SJCRH30 (cell line): ENCODE measurements at places on chromosomes 11 and 22.

- no peak for DNase-seq
Measured at GRCh38 chr11:3041699-3042441, 15.4 kb downstream of the CARS1 start.

GRCh38 chr11:35614939-35615569 lies 3.2 kb upstream of the FJX1 start:
- DNase-seq: no peak

DNA sequence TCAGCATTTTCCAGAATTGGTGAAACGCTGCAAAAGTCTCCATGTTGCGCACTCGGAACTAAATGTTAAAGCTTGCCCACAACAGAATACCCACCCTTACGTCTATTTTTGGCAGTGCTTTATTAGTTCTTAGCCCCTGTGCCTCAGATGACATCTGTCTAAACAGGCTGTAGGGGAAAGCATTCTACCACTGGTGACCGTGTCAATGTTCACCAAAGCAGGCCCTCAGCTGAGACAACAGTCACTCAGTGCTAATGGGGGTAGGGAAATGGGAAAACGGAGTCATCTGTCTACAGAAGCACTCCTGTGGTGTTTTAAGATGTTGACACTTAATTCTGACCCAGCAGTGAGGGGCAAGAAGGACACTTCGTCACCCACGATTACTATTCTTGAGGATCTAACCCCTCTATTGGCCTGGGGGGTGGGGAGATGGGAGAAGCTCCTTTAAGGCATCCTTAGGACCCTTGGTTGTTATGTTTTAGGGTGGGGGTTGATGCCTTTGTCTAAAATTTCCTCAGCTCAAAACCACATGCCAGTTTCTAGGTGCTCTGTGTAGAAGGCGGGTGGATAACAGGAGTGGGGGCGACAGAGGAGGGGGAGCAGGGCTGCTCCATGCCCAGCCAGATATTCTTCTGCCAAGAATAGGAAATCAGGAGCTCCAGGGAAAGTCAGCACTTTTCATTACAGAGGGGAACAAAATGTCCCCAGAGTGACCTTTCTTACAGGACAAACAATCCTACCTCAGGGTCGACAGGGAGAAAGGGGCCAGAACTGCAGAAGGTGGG lies 15.6 kb upstream of the MFRP start:
- no peak for DNase-seq

DNA sequence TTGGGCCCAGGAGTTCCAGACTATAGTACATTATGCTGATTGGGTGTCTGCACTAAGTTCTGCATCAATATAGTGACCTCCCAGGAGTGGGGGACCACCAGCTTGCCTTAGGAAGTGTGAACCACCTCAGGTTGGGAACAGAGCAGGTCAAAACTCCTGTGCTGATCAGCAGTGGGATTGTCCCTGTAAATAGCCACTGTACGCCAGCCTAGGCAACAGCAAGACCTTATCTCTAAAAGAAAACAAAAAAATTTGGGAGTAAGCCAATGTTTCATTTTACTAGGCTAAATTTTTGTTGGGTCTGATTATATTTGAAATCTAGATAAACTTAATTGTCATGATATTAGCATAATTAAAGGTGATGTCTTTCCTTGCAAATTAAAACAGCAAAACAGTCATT lies 3.4 kb downstream of the DEPDC5 start:
- no peak for DNase-seq

GRCh38 chr11:112778877-112779266 lies 182.3 kb upstream of the NCAM1 start:
- no peak for DNase-seq

DNA sequence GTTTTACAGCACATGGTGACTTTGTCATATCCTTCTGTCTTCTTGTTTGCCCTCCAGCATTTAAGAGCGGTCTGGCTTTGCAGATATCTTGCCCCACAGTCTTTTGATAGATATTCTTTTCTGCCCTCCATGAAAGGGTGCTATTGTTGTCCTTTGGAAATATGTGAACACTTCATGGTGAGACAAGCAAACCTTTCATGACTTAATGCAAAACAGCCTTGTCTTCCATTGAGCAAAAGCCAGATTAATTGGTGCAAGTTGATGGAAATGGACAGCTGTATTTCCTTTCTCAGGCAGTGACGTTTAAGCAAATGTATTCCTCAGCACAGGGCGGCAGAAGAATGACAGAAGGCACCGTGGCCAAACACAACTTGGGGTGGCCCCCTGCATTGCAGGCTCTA lies 4.4 kb downstream of the DCPS start:
- peak; percentile 85 for DNase-seq

DNA sequence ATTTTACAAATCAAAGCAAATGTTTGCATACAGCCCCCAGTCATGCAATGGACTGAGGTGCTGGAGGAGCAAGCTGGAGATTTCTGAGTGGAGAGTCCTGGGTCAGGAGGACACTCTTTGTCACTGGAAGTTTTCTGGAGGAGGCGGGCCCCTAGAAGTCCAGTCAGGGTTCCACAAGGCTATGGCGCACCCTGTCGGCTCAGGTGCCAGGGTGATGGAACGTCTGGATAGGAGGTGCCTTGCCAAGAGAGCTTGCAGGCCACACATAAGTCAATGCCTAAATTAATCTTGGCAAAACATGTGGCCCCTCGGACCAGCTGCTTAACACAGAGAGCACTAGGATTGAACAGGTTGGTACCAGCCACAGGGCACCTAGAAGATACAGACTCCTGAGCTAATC lies 174.7 kb upstream of the CADM1 start:
- DNase-seq: peak; percentile 25

- DNase-seq: peak; percentile 55
Measured at GRCh38 chr11:65575568-65576231, at the start of gene EHBP1L1. EHBP1L1 (plus strand) TSS chr11:65576053; CDS start chr11:65576303, 250 bp downstream.

DNA sequence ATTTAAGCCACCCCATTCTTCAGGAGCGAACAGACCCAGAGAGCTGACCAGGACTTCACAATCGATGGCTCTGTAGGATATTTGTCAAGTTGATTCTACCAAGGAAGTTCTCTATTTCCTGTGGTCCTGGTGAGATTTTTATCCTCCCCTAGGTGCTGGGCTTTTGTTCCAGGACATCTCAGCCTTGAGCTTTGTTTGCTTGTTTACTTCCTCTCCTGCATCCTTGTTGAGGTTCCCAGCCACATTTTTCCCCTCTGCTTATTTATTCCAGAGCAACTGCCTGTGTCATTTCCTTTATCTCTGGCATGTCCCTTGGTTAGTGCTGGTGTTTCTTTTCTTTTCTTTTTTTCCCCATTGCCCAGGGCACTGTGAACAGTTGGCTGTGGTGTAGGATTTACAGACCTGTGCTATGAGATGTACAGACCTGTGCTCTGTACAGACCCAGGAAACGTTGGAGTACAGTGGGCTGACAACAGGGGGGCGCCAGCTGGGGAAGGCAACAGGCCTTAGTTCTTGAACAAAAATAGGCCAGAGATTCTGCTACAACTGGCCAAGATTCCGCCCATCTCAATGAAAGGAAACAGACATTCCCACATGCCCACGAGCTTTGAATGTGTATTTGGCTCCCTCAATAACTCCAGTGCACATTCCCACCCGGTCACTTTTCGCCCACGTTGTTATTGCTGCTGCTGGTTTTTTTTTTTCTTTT lies 235.9 kb upstream of the DDI1 start:
- DNase-seq: peak; percentile 44

DNA sequence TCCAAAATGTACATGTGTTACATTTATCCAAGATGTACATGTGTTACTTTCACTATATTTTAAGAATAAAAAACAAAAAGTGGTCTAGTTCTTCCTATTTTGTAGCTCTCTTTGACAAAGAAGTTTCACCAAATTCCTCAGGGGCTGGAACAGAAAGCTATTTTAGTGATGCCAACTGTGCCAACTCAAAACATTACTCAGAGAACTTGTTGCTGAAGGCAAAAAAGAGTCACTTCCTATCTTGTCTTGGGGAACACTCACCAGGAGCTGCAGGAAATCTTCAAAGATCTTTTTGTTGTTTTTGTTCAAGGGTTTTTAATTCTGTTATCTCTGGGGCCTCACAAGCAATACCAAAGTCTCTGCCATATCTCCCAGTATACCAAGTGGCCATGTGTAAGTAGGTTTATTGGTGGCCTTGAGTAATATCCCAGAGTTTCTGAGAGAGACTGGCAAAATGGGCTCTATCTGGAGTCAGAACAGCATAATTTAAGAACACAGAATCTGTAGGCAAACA lies 13.6 kb upstream of the EED start:
- no peak for DNase-seq
